CD8-positive, alpha-beta memory T cell (primary cell): ENCODE measurements at places on chromosomes 11 and 22. TPM values are rescaled to one million over a fixed set of nuclear protein-coding genes. Genes with fewer than 3 reads are reported as not detected.

GLYAT gene
- not detected for total RNA-seq

DNA sequence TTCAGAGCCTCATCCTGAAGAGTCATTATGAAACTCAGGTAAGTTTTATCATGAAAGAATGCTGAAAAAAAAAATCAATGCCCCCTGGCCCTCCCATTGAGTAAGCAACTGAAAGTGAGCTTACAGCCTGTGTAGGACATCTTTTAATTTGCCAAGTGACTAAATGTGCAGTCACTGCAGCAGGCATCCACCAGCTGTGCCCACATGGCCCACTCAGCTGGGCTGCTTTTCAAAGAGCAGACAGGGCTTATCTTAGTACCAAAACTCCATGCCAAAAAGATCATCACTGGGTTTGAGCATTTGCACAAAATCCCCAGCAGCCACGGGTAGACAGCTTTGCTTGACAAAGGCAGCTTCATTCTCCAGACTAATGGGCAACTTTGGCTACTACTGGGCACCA lies 709.7 kb downstream of the NTM start:
- H3K36me3 ChIP-seq, result no peaks in the 10 kb centered on the region
- no peak for DNase-seq
- no peaks in the 10 kb centered on the region for H3K4me1 ChIP-seq
- H3K27me3 ChIP-seq, result no peaks in the 10 kb centered on the region

- H3K27me3 ChIP-seq, result no peaks in the 10 kb centered on the region
- H3K4me3 ChIP-seq, result no peak overlapping the region
- no peak overlapping the region for H3K27ac ChIP-seq
- no peaks in the 10 kb centered on the region for H3K36me3 ChIP-seq
Measured at GRCh38 chr22:45948081-45948648, 28.8 kb downstream of the WNT7B start.

- H3K4me3 ChIP-seq, result peak overlapping the region; percentile 56
- H3K4me1 ChIP-seq, result peaks cover 58% of the 10 kb centered on the region
- H3K36me3 ChIP-seq, result no peaks in the 10 kb centered on the region
- peak; percentile 57 for DNase-seq
Measured at GRCh38 chr11:66317723-66318599, 1.1 kb upstream of the CD248 start.

GRCh38 chr11:112961751-112962578 lies 745 bp downstream of the NCAM1 start:
- H3K27me3 ChIP-seq, result peaks cover 18% of the 10 kb centered on the region
- no peaks in the 10 kb centered on the region for H3K4me1 ChIP-seq
- H3K4me3 ChIP-seq, result peak overlapping the region; percentile 19
- H3K36me3 ChIP-seq, result no peaks in the 10 kb centered on the region

GRCh38 chr11:31355131-31355530 lies 14.4 kb downstream of the DCDC1 start:
- no peaks in the 10 kb centered on the region for H3K36me3 ChIP-seq
- H3K4me3 ChIP-seq, result no peak overlapping the region
- no peaks in the 10 kb centered on the region for H3K4me1 ChIP-seq
- no peak overlapping the region for H3K27ac ChIP-seq
- H3K27me3 ChIP-seq, result peaks cover 4% of the 10 kb centered on the region

GRCh38 chr22:35288116-35288515 lies 11.6 kb upstream of the TOM1 start:
- H3K36me3 ChIP-seq, result peaks cover 31% of the 10 kb centered on the region
- DNase-seq, result no peak
- H3K27me3 ChIP-seq, result no peaks in the 10 kb centered on the region
- no peaks in the 10 kb centered on the region for H3K4me1 ChIP-seq
- H3K27ac ChIP-seq, result no peak overlapping the region

GRCh38 chr22:36331912-36332622 lies 55.7 kb downstream of the MYH9 start:
- H3K4me3 ChIP-seq, result peak overlapping the region; percentile 62
- H3K36me3 ChIP-seq, result peaks cover 43% of the 10 kb centered on the region
- H3K27ac ChIP-seq, result peak overlapping the region; percentile 81
- DNase-seq, result peak; percentile 72
- peaks cover 96% of the 10 kb centered on the region for H3K4me1 ChIP-seq

DNA sequence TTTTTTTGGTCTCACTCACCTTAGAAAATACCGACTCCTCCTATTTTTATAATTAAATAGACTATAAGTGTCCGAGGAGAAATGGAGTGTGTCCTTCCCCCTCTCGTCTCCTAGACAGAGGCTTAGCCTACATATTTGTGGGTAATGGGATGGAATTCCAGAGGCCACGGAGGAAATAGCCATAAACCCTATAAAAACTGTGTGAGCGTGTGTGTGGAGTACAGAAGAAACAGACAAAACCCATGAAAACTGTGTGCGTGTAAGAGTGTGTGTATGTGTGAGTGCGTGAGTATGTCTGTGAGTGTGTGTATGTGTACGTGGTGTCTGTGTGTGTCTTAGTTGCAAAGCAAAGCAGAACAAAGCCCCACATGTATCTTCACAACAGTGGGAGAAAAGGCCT lies 883.5 kb downstream of the OPCML start:
- DNase-seq, result no peak
- H3K4me1 ChIP-seq, result no peaks in the 10 kb centered on the region
- H3K27ac ChIP-seq, result no peak overlapping the region
- H3K36me3 ChIP-seq, result no peaks in the 10 kb centered on the region

DNA sequence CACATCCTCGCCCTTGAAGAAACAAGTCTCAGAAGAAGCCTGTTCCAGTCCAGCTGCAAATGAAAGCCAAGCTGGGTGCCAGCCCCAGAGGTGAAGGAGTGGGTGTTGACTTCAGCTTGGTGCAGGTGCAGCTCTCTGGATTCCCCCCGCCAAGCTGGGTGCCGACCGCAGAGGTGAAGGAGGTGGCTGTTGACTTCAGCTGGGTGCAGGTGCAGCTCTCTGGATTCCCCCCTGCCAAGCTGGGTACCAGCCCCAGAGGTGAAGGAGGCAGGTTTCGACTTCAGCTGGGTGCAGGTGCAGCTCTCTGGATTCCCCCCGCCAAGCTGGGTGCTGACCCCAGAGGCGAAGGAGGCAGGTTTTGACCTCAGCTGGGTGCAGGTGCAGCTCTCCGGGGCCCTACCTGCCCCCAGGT lies 1234.0 kb downstream of the TBC1D22A start:
- H3K4me1 ChIP-seq, result no peaks in the 10 kb centered on the region
- no peaks in the 10 kb centered on the region for H3K27me3 ChIP-seq
- no peak for DNase-seq
- H3K4me3 ChIP-seq, result no peak overlapping the region
